ENCODE measurements at places on chromosomes 1 and 21.
A peak's percentile ranks its signal among the peaks of the same experiment; 100 is the strongest.

GRCh38 chr1:43302201-43302600 is 1.4 kb downstream of the TIE1 start:
- no peak for DNase-seq

DNA sequence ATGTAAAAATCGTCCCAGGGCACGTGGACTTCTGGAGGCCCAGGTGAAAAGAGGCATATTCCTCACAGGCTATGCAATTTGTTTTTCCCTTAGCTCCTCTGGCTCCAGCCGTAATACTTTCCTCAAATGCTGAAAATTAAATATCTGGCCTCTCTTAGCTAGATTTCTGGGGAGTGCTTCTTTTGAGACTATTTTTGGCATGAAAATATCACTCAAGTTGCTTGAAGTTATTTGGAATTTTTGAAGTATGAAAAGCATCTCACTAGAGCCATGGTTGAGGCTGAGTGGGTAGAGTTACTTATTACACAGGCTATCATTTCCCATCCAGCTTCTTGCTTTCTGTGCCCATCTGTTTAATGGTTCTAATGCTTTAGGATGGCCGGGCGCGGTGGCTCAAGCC is 59.7 kb downstream of the MYOM3 start:
- no peak for DNase-seq

DNA sequence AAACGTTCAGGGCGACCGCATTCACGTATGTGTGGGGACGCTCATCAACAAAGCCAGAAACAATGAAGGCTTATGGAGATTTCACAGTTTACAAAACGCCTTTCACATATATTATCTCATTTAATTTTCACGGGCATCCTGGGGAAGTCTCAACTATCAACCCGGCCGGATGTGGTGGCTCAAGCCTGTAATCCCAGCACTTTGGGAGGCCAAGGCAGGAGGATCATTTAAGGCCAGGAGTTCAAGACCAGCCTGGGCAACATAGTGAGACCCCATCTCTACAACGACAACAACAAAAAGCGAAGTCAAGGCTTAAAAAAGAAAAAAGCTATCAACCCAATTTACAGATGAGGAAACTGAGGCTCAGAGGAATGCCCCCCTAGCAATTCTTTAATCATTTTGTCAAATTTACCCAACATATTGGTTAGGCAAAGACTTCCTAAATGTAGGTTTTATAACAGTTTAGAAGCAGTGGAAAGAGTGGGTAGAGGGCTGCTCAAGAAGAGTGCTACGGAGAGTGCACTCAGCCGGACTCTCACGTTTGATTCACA is 28.3 kb downstream of the SLC66A1 start:
- no peak for DNase-seq

- DNase-seq, result peak; percentile 75
Observed at GRCh38 chr1:160376525-160377131, 9.8 kb downstream of the NHLH1 start.

DNA sequence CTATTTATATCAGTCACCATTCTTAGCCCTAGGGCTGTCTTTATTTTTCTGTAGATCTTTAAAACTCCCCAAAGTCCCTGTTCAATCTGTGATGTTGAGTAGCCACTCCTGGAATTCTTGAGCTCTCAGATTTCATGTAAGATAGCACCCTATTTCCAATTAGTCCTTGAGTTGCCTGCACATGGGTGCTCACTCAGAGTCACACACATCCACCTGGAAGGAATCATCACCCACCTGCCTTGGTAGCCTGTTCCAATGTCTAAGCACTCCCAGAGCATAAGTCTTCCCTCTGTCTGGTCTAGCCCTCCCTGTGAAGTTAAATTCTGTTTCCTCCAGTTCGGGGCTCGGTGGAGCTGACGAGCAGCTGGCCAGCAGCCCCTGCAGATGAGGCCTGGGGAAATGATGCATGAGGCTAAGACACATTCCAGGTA is 14.7 kb upstream of the ATF3 start:
- DNase-seq, result peak; percentile 20

DNA sequence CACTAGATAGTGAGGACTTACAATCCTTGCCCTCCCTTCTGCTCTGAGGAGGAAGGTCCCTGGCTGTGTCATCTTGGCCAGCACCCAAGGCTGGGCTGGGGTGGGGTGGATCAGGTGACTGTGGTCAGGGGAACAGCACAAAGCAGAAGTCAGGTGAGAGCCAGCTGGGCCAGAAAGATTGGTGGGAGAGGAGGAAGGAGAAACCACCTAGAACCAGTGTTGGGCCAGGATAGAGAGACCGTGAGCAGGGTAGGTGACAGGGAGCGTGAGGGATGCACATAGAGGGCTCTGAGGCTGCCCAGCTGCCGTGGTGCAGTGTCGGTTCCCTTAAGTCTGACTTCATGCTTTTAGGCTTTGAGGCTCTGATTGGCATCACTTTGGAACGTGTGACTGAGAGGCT is 22.7 kb downstream of the NCF2 start:
- DNase-seq, result peak; percentile 70
